ENCODE measurements at places on chromosomes 7 and 10.

- no peak for DNase-seq
Observed at GRCh38 chr7:155529845-155530244, 16.5 kb downstream of the CNPY1 start.

GRCh38 chr10:83820033-83820432, 319.3 kb upstream of the GHITM start:
- no peak for DNase-seq

DNA sequence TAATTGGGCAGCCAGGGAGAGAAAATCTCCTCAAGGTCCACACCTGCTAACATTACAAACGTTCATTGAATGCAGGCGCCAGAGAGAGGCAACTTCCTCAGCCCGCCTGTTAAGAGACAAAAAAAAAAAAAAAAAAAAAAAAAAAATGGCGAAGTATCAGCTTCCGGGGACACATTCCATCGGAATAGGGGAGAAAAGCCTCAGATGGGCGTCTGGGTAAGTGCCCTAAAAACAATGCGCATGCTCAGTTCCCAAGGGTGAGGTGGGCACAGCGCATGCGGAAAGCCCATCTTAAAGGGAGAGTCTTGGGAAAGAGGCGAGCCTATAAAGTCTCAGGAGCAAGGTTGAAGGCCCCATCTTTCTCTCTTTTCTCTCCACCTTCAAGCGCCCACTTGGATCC, 1139.7 kb upstream of the CELF2 start:
- DNase-seq: no peak

- no peak for DNase-seq
Observed at GRCh38 chr10:33229949-33230267, 104.6 kb downstream of the NRP1 start.

DNA sequence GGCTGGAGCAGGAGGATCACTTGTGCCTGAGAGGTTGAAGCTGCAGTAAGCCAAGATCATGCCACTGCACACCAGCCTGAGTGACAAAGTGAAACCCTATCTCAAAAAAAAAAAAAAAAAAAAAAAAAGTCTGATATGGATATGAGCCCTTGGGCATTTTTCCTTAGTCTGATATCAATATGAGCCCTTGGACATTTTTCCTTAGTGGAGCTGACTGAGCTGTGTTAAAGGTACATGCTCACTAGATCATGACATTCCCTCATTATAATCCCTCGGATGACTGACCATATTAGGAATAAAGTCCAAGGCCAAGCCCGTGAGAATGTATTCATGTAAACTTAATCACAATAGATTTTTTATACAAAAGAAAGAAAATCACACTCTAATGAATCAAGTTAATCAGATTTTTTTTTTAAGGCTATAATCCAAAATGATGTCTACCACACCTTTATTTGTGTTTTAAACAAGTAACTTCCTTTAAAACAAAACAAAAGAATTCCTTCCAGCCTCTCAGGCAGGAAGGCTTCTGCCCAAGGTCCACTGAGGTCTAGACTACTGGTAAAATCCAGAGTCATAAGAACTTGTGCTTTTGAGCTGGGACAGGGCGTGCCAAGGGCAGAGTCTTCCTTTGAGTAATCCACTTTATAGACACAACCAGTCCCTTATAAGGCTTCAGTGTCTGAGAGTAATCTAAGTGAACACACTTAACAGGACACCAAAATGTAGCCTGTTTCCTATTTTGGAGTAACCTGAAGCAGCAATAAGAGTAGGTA, 5.5 kb downstream of the PPA1 start:
- DNase-seq: no peak

- no peak for DNase-seq
Observed at GRCh38 chr10:110857265-110858171, 14.2 kb upstream of the PDCD4 start.

GRCh38 chr7:1562116-1562515, 6.1 kb upstream of the TMEM184A start:
- DNase-seq: no peak
